Kidney (tissue), 22 donors: ENCODE measurements at places on chromosomes 2 and 18.

- peak; percentile 16 for DNase-seq
These were observed 9.6 kb downstream of the CNDP2 start for GRCh38 chr18:74505776-74506175.

GRCh38 chr2:14524041-14524802, 108.3 kb upstream of the LRATD1 start:
- no peak for DNase-seq

- no peak for DNase-seq
These were observed 40.9 kb upstream of the MBP start for GRCh38 chr18:77173275-77174030.

DNA sequence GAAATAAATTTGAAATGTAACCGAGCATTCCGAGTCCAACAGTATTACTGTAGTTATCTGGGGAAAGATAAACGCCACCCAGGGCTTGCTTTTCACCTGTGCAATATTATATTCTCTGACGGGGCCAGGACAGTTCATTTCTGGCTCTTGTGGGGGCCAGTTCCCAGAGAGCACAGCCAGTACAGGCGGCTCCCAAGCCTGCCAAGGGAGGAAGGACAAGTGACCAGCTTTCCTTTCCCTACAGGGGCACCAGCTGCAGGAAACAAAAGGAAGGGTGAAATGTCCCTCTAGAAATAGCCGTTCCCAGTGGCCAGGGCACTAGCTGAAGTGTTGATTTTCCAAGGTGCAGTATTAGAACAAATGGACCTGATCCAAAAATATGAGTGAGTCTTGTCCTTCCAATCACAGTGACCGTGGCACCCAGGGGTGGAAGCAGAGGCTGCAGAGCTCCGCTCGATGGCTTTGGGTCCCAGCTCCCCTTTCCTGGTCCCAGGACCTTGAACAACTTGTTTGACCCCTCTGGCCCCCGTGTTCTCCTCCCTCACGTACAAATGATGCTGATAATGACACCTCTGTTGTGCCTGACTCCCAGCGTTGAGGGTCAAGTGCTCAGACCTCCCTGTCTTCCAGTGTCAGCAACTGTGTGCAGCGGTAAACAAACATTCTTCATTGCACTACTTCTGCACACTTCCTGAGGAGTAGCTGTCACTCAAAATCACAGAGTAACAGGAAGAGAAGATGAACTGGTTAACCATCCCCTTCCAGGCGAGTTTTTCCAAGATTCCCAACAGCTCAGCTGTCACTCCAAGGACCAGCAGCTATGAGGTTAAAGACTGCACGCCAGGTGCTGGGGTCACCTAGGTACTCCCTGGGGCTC, 40.9 kb downstream of the GYPC start:
- DNase-seq: no peak
